ENCODE measurements at places on chromosomes 5 and 9.
A peak's percentile ranks its signal among the peaks of the same experiment; 100 is the strongest.

DNA sequence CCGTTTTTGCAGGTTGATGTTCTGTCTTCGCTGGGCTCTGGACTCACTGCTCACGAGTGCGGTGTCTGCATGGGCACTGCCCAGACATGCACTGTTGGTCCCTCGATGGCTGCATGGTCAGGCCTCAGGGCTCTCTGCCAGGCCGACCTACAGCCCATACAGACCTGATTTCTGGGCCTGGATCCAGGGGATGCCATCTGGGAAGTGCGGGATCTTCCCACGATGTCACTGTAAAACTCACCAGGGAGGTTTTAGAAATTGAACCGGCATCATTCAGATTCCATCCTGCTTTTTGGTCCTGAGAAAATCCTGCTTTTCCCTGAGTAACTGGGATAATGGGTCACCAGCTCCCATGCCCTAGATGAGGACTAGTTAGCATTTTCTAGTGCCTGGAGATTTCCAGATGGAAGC, 9.1 kb downstream of the S1PR3 start:
- DNase-seq = no peak

DNA sequence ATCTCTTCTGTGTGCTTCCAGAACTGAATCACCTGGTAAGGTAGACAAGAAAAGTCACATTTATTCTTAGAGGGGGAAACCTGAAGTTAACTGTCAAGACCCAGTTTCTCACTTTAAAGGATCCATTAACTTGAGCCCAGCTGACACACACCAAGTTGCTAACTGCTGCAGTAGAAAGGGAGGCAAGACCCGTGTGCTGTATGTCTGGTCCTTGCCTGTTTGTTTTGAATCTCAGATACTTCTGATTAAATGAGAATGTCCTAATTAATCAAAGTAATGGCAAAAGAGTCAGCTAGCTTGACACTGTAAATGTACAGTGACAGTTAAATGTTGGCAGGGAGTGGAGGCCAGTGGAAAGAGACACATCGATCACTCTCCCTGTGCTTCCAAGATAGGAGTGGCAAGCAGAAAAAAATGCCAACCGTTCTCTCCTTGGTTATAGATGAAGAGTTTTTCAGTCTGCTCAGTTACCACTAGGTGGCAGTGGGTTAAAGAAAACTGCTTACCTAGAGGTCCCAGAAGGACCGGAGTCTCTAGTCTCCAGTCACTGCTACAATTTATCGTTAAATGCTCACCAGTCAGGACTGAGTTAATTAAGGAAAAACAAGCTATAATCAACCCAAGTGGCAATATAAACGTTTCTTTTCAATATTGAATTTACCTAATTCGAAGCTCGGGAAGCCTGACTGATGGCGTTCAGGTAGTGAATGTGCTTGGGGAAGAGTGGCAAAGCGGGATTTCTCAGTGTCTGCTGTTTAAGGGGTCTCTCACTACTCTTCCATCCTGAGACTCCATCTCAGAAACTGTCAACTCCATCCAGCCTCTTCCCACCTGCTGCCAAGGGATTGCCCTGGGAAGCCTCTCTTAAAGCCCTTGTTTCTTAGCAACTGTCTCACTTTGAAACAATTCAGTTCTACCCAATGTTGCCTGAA, 18.4 kb downstream of the LSM11 start:
- no peak for DNase-seq

GRCh38 chr5:82986404-82986803, 90.8 kb downstream of the TMEM167A start:
- no peak for DNase-seq

- no peak for DNase-seq
Measured at GRCh38 chr5:154786414-154786813, 31.2 kb downstream of the LARP1 start.

DNA sequence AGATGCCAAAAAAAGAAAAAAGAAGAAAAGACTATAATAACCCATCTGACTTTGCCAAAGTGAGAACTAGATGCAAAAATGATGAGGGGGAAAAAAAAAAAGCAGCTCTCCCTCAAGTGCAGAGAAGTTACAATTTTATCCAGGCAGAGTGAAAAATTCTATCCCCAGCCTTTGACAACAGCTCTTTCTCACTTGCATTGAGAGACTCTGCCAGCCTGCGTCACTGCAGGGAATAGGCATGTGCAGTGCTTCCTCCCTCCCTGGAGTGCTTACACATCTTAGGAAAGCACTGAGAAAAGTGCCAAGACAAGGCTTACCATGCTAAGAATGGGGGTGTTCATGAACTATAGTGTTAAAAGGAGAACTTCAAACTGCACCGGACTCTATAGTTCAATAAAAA, 418.6 kb upstream of the TYRP1 start:
- DNase-seq = no peak

- no peak for DNase-seq
Measured at GRCh38 chr5:68708156-68708841, 385.5 kb upstream of the SLC30A5 start.

DNA sequence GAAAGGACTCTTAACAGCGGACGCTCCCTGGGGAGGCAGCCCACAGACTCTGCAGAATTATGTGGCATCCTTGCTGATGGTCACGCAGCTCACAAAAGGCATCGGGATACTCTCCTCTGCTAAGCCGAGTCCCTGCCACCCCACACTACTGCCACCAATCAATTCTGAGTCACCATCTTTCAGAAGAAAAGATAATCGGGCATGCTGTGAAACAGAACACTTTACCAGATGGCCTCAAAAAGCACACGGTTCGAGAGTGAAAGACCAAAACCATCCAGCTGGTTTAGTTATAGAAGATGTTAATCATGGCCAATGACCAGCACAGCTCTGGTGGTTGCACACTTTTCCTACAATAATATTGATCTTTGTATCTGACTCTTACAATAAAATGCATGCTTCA, 136.3 kb downstream of the MYO10 start:
- no peak for DNase-seq

- no peak for DNase-seq
Measured at GRCh38 chr5:75640395-75640794, 29.1 kb downstream of the ANKDD1B start.

GRCh38 chr5:93161661-93162654, 419.1 kb downstream of the NR2F1-AS1 start:
- no peak for DNase-seq

DNA sequence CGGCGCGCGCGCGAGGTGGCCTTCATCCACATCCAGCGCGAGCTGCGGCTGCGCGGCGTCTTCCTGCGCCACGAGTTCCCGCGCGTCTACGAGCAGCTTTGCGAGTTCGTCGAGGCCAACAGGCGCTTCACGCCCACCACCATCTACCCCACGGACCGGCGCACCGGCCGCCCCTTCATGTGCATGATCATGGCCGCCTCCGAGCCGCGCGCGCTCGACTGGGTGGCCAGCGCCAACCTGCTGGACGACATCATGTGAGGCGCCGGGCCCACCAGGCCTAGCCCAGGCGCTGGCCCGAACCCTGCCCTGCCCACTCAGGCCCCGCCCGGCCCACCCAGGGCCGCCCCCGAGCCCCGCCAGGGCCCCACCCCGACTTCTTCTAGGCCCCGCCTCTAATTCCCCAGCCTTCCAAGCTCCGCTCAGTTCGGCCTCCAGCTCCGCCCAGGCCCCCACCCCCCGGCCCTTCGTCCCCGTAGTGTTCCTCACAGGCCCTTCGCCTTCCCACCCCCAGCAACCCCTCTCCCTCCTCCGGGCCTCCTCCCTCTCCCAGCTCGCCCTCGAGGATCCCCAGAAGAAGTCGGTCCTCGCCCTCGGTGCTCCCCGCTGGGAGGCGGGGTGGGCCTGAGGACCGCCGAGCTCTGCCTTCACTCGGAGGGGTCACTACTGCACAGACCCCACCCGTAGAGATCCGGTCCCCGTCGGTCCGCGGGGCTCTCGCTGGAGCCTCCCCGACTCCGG, 2.0 kb upstream of the PHPT1 start:
- no peak for DNase-seq

GRCh38 chr9:79280691-79281090, 291.1 kb upstream of the TLE4 start:
- no peak for DNase-seq

- no peak for DNase-seq
Measured at GRCh38 chr9:4489919-4490704, at the start of gene SLC1A1. Gene SLC1A1 (plus strand): TSS chr9:4490468. CDS start chr9:4490680, 212 bp downstream.

- DNase-seq = no peak
Measured at GRCh38 chr5:176781054-176781375, 29.3 kb upstream of the UNC5A start.

GRCh38 chr5:135704616-135705015, 125.8 kb upstream of the CXCL14 start:
- DNase-seq = no peak

GRCh38 chr9:82606492-82607382, 456.2 kb downstream of the RASEF start:
- no peak for DNase-seq

- DNase-seq = no peak
Measured at GRCh38 chr9:98381311-98382103, 126.1 kb upstream of the TBC1D2 start.

- no peak for DNase-seq
Measured at GRCh38 chr5:137730336-137730735, 5.6 kb downstream of the KLHL3 start.

DNA sequence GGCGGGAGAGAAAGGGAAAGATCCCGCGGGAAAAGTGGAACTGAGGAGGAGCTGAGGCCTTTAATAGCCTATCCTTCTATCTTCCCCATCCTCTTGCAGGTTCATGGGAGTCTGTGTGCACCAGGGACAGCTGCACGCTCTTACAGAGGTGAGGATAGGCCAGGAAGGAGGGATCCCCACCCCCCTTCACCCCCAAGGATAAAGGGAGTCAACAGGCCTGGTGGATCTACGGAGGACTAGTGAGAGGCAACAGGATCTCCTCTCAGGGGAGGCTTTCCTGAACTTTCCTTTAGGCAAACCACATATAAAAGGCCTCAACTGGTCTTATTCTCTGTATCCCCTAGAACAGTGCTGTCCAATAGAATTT, 1.1 kb downstream of the TESK1 start:
- DNase-seq = no peak

DNA sequence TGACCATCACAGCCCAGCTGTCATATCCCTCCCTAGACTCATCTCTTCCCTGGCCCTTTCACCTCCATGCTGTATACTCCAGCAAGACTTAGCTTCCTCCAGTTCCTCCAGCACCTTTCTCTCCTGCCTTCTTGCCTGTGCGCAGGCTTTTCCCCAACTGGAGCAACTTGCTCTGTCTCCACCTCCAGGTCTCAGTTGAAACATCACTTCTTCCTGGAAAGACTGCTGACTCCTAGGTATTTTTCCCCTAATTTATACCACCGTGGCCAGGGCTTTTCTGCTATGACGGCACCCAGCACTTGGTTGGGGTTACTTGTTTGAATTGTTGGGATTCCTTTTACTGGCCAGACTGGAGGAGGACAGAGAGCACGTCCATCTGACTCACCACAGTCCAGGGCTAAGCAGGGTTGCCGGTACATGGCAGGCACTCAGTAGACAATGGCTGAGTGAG, 67.5 kb downstream of the KCNIP1 start:
- no peak for DNase-seq

- DNase-seq = no peak
Measured at GRCh38 chr9:38003230-38003629, 65.8 kb downstream of the SHB start.

- DNase-seq = no peak
Measured at GRCh38 chr5:101942321-101942882, 353.7 kb downstream of the SLCO4C1 start.

DNA sequence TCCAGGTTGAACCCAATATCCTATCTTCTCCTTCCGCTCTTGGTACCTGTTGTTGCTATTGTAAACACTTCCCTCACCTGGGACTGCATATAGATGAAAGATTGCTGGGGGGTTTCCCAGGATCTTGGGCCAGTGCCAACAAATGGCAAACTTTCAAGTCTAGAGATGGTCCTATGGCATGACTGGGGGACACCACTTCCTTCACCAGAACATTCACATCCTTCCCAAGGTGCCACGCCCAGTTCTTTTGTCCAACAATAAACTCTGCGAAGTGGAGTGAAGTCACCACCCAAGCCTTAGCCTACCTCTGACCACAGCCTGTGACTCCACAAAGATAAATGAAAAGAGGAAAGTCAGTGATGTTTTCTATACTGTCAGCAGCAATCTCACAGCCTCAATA, 34.4 kb downstream of the DOCK8 start:
- DNase-seq = no peak

DNA sequence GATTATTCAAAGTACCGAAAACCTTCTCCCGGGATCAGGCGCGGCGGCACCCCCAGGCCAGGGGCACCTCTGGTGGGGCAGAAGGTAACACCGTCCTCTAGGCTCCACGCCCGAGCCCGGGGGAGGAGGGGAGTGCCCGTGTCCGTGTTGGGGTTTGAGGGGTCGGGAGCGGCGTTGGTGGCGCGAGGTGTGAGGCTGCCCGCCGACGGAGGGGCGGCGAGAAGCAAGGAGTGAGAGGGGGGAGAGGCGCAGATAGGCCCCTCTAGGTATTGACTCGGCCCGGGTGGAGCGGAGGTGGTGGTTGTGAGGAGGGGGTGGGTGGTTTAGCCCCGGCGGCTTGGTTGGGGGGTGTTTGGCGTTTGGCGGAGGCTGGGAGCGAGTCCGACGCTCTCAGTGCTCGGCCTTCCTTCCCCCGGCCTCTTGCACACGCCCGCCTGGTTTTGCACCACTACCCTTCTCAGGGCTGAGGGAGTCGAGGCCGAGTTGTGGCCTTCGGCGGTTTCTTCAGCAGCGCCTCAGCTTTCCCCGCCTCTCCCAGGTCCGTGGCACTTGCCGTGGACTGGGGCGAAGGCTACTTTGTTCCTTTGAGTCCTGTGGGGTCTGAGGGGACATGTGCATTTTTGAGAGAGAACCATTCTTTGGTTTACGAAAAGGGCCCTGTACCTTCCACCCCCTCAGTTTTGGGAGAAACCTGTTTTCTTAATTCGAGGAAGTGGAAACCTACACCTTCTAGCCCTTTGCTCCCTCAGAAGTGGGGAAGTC, 450 bp downstream of the GPBP1 start:
- peak; percentile 4 for DNase-seq

DNA sequence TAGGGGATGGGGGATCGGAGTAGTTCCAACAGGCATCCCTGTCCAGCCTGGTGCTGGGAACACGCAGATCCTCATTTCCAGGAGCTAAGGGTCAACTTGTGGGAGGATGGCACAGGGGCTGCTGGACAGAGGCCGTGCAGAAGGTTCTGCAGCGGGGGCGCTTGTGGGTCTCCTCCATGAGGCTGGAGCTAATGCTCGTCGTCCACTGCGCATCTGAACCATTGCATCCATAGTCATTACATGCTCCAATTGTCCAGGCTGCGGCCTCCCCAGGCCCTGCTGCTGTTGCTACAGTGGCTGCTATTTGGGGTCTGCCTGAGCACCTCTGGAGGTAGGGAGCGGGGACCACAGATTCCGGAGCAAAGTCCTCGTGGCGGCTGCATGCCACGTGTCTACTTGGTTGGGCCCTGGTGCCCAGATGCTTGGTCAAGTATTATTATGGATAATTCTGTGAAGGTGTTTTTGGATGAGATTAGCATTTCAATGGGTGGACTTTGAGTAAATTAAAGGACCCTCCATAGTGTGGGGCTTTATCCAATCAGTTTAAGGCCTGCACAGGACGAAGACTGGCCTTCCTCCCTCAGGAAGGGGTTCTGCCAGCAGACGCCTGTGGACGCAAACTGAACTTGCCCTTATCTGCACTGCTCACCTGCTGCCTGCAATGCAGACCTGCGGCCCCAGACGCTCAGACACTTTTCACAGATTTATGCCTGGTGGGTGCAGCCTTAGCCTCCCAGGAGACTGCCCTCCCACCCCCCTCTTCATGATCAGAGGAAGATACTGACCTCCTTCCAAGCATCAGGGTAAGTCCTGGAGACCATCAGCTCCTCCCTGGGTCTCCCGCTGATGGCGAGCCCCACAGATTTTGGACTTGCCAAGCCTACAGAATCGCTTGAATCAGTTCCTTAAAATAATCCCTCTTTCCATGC, 127.5 kb upstream of the IRX4 start:
- no peak for DNase-seq

Measured in activated naive CD8-positive, alpha-beta T cell treated with anti-CD3 and anti-CD28 coated beads, Interleukin-2, amount 50 U/mL, for 16 hours (primary cell).